ENCODE measurements at places on chromosomes 1 and 21. TPM values are rescaled to one million over a fixed set of nuclear protein-coding genes. Genes with fewer than 3 reads are reported as not detected.

DNA sequence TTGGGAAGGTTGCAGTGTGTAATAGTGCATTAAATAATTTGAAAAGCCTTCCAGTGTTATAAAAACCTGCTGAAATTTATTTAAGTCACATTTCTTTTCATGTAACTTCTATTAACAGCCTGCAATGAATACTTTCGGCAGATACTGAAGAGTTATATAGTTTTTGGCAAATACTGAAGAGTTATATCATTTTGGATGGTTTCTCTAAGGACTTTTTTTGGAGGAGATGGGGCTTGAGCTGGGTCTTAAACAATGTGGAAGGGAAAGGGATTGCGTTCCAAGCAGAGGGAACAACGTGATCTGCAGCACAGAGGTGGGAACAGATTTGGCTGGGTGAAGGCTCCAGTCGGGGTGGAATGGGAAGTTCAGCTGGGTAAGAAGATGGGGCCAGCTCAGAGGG, 39.8 kb downstream of the MTR start:
- DNase-seq = no peak

YIPF1 gene
- 16.6 TPM for total RNA-seq

DNA sequence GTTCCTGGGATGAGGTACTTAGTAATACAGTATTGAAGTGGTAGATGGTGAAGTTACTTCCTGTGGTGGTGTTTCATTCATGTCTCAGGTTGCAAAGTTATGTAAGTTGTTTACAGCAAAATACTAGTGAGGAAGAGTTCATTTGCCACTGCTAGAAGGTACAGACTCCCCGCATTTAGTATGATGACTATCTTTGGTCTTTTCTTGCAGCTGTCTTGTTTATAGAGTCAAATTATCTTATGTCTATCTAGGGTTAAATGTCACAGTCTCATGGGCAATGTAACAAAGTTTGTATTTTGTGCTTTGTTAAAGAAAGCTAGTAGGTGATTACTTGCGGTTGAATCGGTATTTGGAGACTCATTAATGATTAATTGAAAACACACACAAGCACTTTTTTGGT, 50.2 kb downstream of the LRRC8D start:
- DNase-seq = no peak

- no peak for DNase-seq
These were observed 61.4 kb downstream of the TMEM200B start for GRCh38 chr1:29062157-29062942.

FAM72C gene
- not detected for total RNA-seq

GRCh38 chr1:44089371-44090048, 29.1 kb upstream of the KLF17 start:
- DNase-seq = no peak
